ENCODE measurements at places on chromosomes 1 and 21.

GRCh38 chr1:224644553-224645154 lies 28.5 kb downstream of the CNIH3 start:
- no peak for DNase-seq

DNA sequence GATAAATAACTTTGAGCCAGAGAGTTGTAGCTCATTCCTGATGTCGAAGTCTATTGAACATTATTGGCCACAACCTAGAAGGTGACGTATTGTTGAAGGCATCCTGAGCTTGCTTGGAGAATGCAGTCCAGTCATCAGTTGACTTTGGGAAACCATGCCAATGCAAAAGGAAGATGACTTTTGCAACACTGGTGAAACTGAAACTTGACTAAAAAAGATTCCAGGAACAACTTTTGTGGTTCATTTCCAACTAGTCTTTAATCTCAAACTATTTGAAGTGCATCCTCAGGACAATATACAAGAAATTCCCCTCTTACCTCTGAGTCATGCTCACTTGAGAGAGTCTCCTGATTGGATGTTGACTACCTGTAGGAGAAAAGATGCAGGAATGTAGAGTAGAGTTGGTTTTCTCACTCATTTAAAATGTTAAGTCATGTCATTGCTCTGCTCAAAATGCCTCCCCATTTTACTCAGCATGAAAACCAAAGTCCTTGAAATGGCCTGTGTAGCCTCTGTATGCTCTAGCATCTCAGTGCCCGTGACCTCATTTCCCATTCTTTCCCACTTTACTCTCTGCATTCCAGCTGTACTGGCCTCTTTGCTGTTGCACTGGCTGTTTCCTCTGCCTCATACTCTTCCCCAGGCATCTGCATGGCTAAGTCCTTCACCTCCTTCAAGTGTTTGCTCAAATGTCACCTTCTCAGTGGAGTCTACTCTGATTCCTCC lies 24.4 kb upstream of the LEPR start:
- no peak for DNase-seq

DNA sequence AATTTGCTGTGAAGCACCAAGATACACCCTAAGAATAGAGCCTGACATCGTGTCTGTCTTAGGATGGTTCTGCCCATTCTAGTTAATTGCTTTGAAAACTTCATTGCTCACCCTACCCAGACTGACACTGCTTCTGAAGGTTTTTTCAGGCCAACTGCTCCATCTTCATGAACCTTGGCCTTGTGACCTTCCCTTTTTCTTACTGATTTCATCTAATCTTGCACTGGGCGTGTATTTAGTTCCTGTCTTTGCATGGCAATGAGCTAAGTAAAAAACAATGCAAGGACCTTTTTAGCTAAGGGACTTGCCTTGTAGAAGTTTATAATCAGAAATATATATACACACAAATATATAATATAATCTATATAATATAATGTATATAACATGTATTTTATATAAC lies 108.0 kb downstream of the PBX1 start:
- no peak for DNase-seq

GRCh38 chr1:219566951-219567947 lies 45.7 kb downstream of the ZC3H11B start:
- no peak for DNase-seq

- no peak for DNase-seq
These were observed 161.0 kb downstream of the KCNK2 start for GRCh38 chr1:215243345-215244054.

GRCh38 chr1:48106049-48106448 lies 108.9 kb upstream of the TRABD2B start:
- DNase-seq, result no peak

DNA sequence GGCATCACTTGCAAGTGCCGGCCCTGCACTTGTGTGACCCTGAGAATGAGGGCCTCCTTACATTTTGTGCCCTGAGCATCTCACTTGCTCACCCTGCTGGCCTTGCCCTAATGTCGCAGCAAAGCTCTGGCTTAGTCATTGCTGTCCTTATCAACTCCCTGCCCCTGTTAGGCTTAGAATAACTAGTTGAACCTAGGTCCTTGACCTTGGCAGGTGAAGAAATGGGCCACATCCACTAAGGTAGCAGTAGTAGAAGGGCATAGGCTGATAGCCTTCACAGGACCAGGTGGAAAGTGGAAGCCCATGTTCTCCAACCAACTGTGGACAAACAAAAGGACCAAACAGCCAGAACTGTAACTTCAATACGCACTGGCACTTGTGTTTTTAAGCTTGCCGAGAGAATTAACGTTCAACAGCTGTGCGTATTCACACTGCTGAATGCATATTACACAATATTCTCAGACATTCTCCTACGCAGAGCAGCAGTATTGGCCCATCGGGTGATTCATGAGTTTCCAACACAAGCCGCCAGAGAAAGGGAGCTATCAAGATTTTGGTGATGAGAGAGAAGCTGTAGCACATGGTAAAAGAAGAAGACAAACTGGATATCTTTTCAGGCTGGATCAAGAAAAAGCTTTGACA lies 27.7 kb upstream of the PTGFRN start:
- DNase-seq, result peak; percentile 47

GRCh38 chr1:225879521-225880221 lies 2.5 kb downstream of the TMEM63A start:
- DNase-seq, result no peak

GRCh38 chr1:41503538-41504113 lies 19.1 kb upstream of the EDN2 start:
- DNase-seq, result no peak

DNA sequence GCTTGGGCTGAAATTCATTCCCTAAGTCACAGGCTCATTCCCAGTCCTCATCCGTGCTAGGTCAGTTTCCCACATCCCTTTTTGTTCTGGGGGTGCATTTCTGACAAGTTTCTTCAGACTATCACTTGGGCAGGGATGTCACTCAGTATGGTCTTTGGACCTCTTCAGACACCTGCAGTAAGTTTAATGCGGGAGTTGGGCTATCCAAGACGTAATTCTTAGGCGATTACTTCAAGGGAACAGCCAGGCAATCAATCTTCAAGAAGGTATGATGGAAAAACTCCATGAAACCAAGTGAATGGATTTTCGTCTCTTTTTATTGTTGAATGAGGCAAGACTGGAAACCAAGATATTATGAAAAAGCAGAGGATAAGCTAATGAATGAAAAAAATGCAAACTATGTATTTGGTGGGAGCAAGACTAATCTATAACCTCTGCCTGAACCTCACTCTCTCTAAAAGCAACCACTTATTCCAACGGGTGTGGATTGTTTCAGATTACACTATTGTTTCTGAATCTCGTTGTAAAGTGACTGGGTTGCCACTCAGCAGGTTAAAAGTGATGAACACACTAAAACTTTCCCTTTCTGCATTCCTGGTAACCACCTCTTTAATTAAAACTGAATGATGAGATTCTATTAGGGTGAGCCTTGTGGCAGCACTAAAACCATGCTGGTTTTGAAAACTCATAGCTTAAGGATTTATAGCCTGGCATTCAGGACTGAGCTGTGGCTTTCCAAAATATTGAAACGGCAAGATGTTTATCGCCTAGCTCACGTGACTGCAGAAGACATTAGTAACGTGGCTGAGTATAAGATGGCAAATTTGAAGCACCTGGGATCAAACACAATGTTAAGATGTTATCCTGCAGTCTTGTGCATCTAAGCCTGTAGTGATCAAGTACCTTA lies 1.1 kb downstream of the RASAL2 start:
- no peak for DNase-seq

- DNase-seq, result no peak
These were observed 2.0 kb downstream of the RPL5 start for GRCh38 chr1:92833840-92834239.

- no peak for DNase-seq
These were observed 3.7 kb downstream of the OLFM3 start for GRCh38 chr1:101992821-101993575.

GRCh38 chr1:29590583-29591565 lies 354.6 kb downstream of the PTPRU start:
- no peak for DNase-seq

GRCh38 chr1:65266476-65266875 lies 42.9 kb upstream of the DNAJC6 start:
- DNase-seq, result no peak

DNA sequence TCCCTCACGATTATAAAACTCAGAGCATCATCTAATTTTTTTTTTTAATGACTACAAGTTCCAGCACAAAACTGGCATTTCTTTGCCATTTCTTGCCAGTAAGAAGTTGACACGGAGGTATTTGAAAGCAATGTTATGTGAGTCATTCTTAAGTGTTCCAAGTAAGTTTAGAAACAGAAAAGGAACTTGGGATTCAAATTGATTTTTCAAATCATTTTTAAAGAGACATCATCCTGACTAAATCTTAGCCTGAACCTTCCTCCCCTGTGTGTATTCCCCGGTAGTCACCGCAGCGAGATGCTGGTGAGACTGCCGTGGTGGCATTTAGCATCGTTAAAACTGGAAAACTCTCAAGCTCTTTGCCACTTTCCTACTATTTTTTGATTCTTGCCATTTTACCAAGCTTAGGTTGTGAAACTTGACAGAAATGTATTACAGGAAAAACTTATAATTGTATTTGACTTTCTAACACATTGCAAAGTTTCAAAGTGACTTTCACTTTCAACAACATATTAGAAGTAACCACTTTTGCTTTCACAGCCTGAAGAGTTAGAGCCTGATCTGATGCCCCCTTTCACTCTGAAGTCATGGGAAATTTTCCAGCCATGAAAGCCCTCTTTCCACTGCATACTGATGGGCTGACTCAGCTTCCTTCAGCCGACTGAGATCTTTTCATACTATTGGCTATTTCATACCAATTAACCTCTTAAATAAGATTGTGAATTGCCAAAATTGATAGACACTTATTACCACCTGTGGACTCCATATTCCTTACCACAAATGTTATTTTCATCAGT lies 61.4 kb downstream of the OLFML2B start:
- DNase-seq, result no peak

Measured in heart left ventricle (tissue), 16 donors.